CD4-positive, alpha-beta T cell treated with Interleukin-15 for 1 hour (primary cell): ENCODE measurements at places on chromosomes 1 and 21.

- no peak for DNase-seq
These were observed 78.9 kb upstream of the JAK1 start for GRCh38 chr1:65045022-65045817.

DNA sequence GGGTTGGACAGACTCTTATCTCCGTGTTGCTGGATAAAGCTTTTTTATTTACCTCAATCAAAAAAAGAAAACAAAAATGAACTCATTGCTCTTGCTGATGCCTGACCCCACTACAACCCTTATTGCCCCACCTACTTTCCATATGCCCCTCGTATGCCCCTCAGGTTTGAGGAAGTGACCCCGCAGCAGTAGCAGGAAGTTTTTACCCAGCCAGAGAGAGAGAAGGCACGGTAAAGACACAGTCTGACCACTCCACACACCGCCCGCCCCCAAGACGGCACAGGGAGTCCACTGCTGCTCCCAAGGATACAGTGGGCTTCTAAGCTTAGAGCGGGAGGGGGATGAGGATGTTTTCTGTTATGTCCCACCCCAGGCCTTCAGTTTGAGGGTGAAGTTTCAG lies 9.8 kb downstream of the PLEKHO1 start:
- peak; percentile 60 for DNase-seq

- no peak for DNase-seq
These were observed 25.6 kb downstream of the HLX start for GRCh38 chr1:220904876-220905275.

GRCh38 chr1:57799490-57800115 lies 375.7 kb upstream of the DAB1 start:
- DNase-seq, result no peak

- DNase-seq, result no peak
These were observed 4.8 kb downstream of the RGS16 start for GRCh38 chr1:182599339-182599738.

GRCh38 chr21:18960306-18960705 lies 556.7 kb upstream of the TMPRSS15 start:
- DNase-seq, result no peak

GRCh38 chr1:7586031-7586941 lies 184.8 kb upstream of the VAMP3 start:
- no peak for DNase-seq

DNA sequence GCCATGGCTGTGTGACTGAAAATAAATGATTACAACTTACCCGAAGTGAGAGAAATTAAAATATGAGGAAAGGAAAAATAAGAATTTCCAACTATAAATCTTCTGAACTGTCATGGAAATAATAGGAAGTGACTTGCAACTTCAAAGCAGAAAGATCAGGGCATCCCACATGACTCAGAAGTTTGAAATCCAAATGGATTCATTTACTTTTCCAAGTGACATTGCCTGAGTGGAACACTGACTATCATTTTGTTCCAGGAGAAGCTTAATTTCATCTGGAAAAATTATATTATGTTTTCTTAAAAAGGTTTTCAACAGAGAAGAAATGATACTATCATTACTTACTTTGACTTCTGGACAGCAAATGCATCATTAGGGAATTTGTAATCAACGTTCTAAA lies 110.8 kb downstream of the GREM2 start:
- DNase-seq, result no peak

DNA sequence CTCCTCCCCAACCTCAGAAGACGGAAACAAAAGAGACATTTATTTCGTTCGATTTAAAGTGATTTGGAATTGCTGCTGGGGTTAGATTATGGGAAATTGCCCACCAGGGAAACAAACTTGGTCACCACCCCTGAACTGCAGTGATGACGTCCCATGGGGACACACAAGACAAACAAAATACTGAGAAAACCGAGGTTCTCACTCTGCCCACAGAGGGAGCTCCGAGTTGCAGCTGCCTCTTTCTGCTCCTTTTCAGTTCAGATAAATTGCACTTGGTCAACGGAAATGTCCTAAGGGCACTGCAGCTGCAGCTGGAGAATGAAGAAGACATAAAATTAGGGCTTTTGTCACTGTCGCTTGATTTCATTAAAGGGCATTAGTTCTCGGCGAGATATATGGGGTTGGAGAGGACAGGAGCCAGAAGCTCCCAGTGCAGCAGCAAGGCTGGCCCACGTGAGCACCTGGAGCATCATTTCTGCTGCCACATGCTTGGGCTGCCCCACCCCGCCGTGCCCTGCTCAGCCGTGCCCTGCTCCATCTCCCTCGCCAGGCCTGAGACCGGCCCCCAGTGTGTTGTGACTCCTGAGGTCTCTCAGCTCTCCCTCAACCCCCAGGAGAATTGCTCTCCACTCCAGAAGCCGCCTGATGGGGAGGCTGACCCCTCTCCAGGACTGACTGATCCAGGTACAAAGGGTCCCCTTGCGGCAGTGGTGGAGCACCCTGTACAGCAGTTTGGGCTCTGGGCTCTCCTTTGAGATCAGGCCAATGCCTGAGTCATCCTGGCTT lies 231.7 kb upstream of the AJAP1 start:
- DNase-seq, result no peak

- DNase-seq, result no peak
These were observed 1.1 kb downstream of the TFAP2E start for GRCh38 chr1:35574125-35574654.

DNA sequence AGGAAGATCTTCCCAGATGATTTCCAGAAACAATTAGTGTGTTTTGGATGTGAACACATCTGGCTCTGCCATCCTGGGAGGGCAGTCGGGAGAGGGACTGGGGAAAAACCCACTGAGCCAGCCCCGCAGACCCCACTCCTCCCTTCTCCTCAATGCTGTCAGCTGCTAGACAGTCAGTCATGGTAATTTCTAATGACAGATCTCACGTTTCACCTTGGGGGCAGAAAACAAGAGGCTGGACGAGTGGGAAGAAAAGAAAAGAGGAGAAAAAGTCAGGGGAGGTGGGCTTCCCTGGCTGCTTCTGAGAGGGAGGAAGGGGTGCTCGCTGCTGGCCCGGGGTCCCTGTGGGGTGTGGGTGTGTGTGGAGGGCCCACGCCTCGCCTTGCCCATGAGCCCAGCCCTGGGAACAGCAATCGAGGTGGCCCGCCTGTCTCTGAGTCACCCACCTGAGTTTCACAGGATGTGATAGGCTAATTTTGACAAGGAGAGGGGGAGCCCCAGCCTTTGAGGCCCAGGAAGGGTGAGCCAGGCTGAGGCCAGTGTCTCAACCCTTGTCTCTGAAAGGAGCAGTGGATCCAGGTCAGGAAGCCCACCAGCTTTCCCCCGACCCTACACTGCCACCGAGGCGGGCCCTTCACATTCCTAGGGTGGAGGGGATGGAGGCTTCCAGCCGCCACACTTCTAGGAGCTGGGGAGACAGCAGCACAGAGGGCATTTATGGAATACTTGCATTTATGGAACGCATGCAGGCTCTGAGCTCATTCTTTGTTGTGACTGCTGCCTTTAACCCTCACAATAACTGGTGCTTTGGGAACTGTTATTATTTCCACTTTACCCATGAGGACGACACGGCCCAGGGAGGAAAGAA lies 49.1 kb upstream of the IFNLR1 start:
- no peak for DNase-seq

GRCh38 chr1:187842406-187843165 lies 1013.8 kb downstream of the PLA2G4A start:
- DNase-seq, result no peak

GRCh38 chr1:43653339-43653738 lies 3.4 kb downstream of the KDM4A start:
- DNase-seq, result no peak

DNA sequence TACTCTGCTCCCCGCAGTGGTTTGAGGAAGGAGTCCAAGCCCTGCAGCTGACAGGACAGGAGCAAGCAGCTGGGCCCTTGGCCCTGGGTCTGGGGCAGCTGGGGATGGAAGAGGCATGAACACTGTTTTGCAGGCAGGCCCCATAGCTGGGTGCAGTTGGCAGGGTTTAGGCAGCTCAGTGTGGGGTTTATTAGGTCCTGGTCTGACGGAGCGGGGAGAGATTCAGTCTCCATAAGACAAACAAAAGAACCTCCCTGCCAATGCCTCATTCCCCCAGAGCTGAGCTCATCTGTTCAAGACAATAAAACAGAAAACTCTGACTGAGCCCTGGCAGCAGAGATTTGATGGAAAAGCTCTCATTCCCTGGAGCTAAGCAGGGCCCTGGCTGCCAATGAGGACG lies 37.3 kb downstream of the OLFML2B start:
- DNase-seq, result no peak

GRCh38 chr1:219988387-219988786 lies 57.9 kb downstream of the EPRS1 start:
- no peak for DNase-seq

DNA sequence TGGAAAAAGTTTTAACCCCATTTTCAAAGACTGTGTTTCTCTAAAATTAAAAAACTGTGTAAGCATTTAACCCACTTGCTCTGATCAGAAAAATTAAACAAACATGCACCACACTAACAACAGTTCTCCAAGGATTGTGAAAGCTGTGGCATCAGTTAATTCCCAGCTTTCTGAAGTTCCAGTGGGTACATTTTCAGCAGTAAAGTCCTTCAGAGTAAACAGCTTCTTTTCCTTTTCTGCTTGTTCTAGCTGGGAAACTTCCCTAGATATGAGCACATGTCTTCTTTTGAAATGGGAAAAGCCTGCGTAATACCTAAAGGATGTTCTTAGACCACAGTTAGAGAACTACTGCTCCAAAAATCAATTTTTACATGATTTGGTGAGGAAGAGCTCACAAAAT lies 11.1 kb downstream of the PRRX1 start:
- no peak for DNase-seq

DNA sequence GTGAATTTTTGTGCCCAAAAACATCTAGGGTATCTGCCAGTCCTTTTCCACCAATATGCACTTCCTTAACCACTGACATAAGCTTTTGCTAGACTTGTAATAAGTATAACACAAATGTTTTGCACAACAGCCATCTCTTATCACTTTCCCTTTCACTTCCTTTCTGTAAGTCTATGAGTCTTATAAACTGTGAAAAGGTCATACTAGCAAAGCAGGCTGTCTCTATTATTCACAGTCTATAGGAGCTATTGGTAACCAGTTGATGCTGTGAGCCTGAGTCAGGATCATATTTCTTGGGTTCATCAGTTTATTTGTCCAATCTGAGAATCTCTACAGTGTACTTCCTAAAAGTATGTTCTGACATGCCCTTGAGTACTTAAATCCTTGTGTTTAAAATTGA lies 172.6 kb downstream of the CHRM3 start:
- no peak for DNase-seq

DNA sequence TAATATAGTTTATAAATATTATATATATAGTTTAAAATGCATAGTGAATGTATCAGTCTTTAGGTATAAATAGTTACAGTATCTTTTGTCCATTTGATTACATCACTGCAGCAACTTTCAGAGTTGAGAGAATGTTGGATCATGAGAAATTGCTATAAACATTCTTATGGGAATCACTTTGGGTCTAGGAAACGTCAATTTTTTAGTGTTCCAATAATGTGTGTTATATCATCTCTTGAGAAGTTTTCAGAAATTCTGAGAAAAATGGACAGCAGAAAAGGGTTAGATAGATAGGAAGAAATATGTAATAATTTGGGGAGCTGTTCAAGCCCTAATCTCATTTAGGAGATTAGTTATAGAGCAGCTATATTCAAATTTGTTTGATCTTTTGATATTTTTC lies 185.2 kb upstream of the SGIP1 start:
- DNase-seq, result no peak

DNA sequence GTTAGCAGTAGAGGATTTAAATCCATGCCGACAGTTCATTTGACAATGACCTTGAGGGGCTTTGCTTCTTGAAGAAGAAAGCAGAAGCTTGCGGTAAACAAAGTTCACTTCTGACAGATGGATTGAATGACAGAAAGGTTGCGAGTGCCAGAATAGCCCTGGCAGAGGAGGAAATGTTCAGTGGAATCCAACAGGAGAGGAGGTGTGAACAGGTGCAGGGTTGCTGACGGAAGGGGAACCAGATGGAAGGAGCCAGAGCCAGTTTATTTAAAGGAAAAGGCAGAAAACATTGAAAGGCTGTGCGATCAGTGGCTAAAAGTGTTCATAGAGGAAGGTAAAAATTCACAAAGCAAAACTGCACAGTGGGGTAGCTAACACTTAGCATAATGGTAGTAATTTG lies 141.0 kb downstream of the SDCCAG8 start:
- no peak for DNase-seq

DNA sequence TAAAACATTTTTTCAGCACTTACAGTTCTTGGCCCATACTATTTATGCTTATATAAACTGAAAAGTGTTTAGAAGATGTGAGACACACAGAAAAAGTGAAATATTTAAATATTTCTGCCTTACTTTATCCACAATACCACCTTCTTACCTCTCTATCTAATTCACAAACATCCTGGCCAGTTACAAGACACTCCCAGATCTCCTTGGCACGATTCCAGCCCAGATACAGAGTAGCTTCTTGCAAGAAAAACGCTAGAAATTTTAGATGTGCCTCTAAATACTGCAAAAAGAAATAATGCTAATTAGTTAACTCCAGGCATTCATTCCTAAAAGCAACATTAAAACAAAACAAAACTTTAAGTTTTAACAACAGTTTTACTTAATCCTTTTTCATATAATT lies 68.4 kb downstream of the USP24 start:
- DNase-seq, result no peak

DNA sequence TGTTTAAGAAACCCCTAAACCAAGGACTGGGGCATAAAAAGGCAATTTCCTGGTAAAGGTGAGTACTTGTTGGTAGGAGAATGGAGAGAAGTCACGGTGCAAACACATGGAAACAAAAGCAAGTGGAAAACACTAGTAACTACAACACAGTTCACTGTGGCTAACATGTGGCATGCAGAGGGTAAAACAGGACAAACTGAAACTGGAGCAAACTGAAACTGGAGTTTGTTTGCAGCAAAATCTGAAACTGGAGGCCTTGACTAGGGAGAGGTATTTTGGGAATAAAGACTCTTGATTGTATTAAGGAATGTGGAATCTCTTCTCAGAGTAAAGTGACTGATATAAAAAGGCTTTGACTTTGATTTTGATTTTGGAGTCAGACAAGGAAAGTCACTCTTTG lies 376.3 kb upstream of the PRMT6 start:
- DNase-seq, result no peak

DNA sequence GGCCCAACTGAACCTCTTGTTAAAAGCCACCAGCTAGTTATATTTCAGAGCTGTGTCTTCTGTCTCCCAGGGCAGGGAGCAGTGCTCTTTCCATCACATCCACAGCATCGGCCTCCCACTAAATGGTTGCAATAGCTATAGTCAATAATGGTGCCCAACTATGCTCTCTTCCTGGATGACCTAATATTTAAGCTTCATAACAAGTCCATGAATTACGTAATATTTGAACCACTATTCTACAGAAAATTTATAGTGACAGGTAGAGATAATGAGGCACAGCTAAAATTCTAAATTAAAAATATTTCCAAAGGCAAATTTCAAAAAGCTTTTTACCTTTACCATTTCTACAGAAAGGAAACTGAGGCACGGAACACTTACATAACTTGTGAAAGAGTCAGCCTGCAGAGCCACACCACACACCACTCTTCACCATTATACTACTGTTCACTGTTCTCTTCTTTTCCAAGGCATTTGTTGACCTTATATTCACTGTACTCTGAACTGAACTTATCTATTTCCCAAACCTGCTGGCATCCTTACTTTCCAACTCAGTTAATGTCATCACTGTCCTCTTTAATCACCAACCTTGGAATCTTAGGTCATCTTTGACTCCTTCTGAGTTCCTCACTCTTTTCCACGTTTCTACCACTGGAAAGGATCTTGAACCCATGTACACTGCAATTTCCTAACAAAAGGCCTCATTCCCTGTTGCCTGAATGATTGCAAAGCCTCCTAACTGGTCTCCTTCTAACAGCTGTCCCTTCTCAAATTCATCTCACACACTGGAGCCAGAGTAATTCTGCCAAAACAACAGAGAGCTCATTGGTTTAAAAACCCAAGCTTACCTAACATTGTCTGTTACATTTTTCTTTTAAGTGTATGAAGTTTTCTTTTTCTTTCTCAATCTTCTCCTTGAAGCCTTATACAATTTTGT lies 85.5 kb downstream of the DDAH1 start:
- DNase-seq, result no peak
